SJSA1 (cell line): ENCODE measurements at places on chromosomes 11 and 22. TPM values are rescaled to one million over a fixed set of nuclear protein-coding genes. Genes with fewer than 3 reads are reported as not detected.

Gene KBTBD3
- 0.16 and 0.76 TPM in 2 replicates for total RNA-seq

Gene MUC2
- total RNA-seq, result not detected in 2 replicates

Gene RAB36
- 0.42 TPM in 1 of 2 replicates, not detected in the other for total RNA-seq

Gene ALKBH3
- total RNA-seq, result 78.0 and 127 TPM in 2 replicates

Gene PDE2A
- not detected in 2 replicates for total RNA-seq

- no peaks in the 10 kb centered on the region for H3K36me3 ChIP-seq
- DNase-seq, result no peak
- peaks cover 44% of the 10 kb centered on the region for H3K4me1 ChIP-seq
- no peaks in the 10 kb centered on the region for H3K27me3 ChIP-seq
- H3K27ac ChIP-seq, result no peak overlapping the region
These were observed 40.3 kb downstream of the IRAG1 start for GRCh38 chr11:10653261-10653660.

GRCh38 chr11:127223026-127223425 is 222.5 kb upstream of the KIRREL3 start:
- H3K27me3 ChIP-seq, result no peaks in the 10 kb centered on the region

DNA sequence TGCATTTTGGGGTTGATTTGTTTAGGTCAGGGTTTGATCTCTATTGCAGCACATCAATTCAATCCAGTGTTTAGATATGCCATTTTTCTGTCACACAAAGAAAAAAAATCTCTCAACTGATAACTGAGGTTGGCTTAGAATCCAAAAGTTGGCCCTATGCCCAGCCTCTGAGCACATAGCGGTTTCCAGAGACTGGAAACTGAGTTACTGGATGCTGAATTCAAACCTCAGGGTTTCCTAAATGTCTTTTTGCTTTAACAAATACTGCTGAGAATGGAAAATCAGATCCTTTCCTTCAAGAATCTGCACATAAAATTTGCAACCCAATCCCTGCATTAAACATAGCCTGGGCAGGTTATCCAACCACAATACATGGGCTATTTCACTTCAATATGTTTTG is 4.0 kb downstream of the P4HA3 start:
- H3K4me1 ChIP-seq, result peaks cover 3% of the 10 kb centered on the region; the same call in 1 of the 2 replicates
- H3K36me3 ChIP-seq, result no peaks in the 10 kb centered on the region
- H3K27ac ChIP-seq, result no peak overlapping the region
- H3K4me3 ChIP-seq, result no peak overlapping the region

DNA sequence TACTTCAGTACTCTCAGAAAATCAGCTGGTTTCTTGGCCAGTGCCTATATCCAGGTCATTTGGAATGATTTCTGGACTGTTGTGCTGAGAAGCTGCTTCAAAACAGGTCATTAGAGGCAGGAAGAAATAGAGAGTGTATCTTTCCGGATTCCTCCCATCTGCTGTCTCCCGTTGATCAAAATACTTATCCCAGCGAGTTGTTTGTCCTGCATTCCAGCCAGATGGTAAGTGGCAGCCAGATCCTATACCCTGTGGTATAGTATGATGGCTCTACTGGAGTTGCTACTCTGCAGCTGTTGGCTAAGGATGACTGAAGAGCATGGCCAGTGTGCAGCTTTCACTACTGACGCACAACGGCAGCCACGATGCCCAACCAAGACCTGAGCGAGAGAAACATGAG is 560.9 kb upstream of the ANO5 start:
- no peaks in the 10 kb centered on the region for H3K36me3 ChIP-seq
- DNase-seq, result no peak
- no peak overlapping the region for H3K27ac ChIP-seq
- H3K4me3 ChIP-seq, result no peak overlapping the region
- no peaks in the 10 kb centered on the region for H3K4me1 ChIP-seq

DNA sequence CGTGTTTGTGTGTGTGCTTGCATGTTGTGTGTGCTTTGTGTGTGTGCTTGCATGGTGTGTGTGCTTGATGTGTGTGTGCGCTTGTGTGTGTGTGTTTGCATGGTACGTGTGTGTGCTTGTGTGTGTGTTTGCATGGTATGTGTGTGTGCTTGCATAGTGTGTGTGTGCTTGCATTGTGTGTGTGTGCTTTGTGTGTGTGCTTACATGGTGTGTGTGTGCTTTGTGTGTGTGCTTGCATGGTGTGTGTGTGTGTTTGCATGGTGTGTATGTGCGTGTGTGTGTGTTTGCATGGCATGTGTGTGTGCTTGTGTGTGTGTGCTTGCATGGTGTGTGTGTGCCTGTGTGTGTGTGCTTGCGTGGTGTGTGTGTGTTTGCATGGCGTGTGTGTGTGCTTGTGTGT is 10.0 kb upstream of the MUC5AC start:
- H3K27me3 ChIP-seq, result no peaks in the 10 kb centered on the region
- no peak overlapping the region for H3K27ac ChIP-seq
- peaks cover 26% of the 10 kb centered on the region for H3K4me1 ChIP-seq
- no peaks in the 10 kb centered on the region for H3K36me3 ChIP-seq

GRCh38 chr11:80182901-80183300 is 742.1 kb upstream of the TENM4 start:
- H3K27me3 ChIP-seq, result no peaks in the 10 kb centered on the region
- DNase-seq, result no peak
- no peaks in the 10 kb centered on the region for H3K4me1 ChIP-seq
- H3K36me3 ChIP-seq, result no peaks in the 10 kb centered on the region
- no peak overlapping the region for H3K4me3 ChIP-seq

DNA sequence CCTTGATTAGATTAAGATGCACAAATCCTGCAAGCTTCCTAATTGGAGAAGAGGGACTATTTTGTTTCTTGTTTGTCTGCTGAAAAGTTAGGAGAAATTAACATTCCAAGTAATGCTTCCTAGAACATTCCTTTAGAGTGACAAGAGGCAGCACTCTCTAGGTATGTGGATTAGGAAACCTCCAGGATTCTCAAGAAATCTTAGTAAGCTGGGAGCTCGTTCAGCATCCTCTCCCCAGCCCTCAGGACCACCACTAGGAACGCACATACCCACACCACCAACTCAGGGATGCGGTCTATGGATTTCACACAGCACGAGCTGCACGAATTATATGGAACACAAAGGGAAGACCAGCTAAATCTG is 52.9 kb downstream of the NCAPD3 start:
- no peaks in the 10 kb centered on the region for H3K4me1 ChIP-seq
- peaks cover 4% of the 10 kb centered on the region; the same call in 1 of the 2 replicates for H3K36me3 ChIP-seq
- no peak for DNase-seq

DNA sequence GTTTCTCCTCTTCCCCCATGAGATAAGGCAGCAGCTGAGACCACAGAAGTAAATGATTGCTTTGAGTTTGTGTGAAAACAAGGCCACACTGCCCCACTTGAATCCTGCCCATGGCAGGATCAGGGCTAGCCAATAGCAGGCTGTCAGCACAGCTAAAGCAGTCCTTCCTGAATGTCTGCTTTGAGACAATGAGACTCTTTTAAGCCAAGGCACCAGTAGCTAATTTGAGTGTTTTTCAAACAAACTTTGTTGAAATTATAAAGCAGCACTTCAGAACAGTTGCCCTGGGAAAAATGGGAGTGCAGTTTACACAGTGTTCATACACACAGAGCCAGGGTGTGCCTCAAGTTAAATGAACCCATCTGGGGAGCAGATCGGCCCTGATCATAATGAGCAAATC is 103.5 kb upstream of the OR5AK2 start:
- no peaks in the 10 kb centered on the region for H3K36me3 ChIP-seq
- H3K4me1 ChIP-seq, result no peaks in the 10 kb centered on the region

DNA sequence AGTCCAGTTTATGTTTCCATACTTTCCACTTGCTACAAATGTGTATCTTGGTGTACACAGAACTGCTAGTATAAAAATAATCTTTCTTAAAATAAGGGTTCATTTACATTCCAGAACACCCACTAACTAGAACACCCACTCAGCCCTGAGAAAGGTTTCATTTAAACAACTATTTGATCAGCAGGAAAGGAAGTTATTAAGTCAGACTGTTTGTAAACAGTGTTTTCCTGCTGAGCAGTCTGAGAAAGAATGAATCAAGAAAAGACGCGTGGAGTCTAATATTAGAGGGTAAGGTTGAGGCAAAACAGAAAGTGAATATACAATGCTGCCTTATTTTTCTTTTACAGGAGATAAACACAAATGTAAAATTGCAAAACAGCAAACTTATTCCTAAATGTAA is 32.7 kb downstream of the NARS2 start:
- peaks cover 33% of the 10 kb centered on the region for H3K4me1 ChIP-seq
- H3K36me3 ChIP-seq, result peaks cover under 1% of the 10 kb centered on the region; the same call in 1 of the 2 replicates
- H3K4me3 ChIP-seq, result no peak overlapping the region
- H3K27ac ChIP-seq, result peak overlapping the region; percentile 39; the same call in 1 of the 2 replicates
- H3K27me3 ChIP-seq, result no peaks in the 10 kb centered on the region

- peaks cover 54% of the 10 kb centered on the region for H3K4me1 ChIP-seq
- no peak overlapping the region for H3K4me3 ChIP-seq
- H3K27ac ChIP-seq, result no peak overlapping the region
- peaks cover 91% of the 10 kb centered on the region for H3K36me3 ChIP-seq
- no peaks in the 10 kb centered on the region for H3K27me3 ChIP-seq
- peak; percentile 52 for DNase-seq
These were observed 8.0 kb downstream of the MYH9 start for GRCh38 chr22:36379593-36380361.

GRCh38 chr11:100833276-100833675 is 146.2 kb downstream of the ARHGAP42 start:
- no peaks in the 10 kb centered on the region for H3K36me3 ChIP-seq
- no peak overlapping the region for H3K27ac ChIP-seq
- no peak for DNase-seq
- peaks cover 28% of the 10 kb centered on the region for H3K4me1 ChIP-seq
- no peaks in the 10 kb centered on the region for H3K27me3 ChIP-seq

- no peaks in the 10 kb centered on the region for H3K36me3 ChIP-seq
- H3K27me3 ChIP-seq, result no peaks in the 10 kb centered on the region
- peaks cover 3% of the 10 kb centered on the region; the same call in 1 of the 2 replicates for H3K4me1 ChIP-seq
- no peak for DNase-seq
- H3K4me3 ChIP-seq, result no peak overlapping the region
These were observed 313.9 kb downstream of the TMEM135 start for GRCh38 chr11:87351676-87352075.

DNA sequence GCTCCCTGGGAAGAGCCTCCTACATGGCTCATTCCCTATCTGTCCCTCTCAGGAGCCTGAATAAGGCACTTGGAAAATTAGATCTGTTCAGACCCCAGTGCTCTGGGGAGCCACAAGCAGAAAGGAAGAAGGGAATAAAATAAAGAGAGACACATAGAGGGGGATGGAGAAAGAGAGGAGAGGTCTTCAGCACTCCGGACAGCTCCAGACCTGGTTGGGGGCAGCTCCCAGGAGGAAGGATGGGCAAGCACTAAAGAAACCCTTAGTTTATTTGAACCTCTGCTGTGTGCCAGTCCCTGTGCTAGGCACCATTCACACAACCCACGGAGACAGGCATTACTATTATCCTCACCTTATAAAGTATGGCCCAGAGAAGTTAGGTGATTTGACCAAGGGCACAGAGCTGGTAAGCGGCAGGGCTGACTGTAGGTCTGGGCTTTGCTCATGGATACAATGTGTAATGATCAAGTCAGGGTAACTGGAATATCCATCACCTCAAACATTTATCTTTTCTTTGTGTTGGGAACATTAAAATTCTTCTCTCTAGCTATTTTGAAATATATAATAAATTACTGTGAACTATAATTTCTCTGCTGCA is 53.7 kb upstream of the LRRC32 start:
- DNase-seq, result no peak
- H3K4me3 ChIP-seq, result no peak overlapping the region
- H3K4me1 ChIP-seq, result no peaks in the 10 kb centered on the region
- H3K36me3 ChIP-seq, result no peaks in the 10 kb centered on the region

DNA sequence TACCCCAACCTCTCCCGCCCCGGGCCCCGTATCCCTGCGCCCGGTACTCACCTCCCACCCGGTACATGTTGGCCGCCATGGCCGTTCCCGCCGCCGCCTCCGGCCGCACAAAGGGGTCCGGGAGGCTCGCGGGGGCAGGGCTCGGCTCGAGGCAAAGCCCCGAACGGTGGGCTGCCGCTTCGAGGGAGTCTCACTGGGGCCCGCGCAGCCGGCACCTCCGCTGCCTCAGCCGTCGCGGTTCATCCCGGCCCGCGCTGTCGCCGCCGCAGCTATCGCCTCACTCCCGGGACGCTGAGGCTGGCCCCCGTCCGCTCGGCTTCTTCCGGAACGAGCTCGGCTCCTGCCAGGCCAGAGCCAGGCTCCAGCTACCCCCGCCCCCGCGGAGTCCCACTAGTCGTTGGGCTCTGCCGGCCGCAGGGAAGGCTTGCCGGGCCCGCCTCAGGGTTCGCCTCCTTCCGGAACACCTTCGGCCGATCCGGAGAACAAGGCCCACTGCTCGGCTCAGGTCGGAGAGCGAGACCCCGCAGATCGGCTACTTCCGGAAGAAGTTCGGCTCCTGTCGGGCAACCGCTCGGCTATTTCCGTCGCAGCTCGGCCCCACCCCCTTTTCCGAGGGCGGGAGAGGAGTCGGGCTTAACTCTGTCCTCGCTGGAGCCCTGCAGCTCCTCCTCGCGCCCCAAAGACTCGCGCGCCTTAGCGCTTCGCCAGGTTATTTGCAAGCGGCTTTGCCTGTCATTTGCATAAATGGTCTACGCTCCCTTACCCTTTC is at the start of gene MTA2:
Gene MTA2 (minus strand): TSS at position 494 of the 769 bp plus-strand sequence. CDS start 415 bp downstream, at position 79.
- peaks cover 68% of the 10 kb centered on the region for H3K36me3 ChIP-seq
- no peaks in the 10 kb centered on the region for H3K27me3 ChIP-seq
- DNase-seq, result peak; percentile 100

DNA sequence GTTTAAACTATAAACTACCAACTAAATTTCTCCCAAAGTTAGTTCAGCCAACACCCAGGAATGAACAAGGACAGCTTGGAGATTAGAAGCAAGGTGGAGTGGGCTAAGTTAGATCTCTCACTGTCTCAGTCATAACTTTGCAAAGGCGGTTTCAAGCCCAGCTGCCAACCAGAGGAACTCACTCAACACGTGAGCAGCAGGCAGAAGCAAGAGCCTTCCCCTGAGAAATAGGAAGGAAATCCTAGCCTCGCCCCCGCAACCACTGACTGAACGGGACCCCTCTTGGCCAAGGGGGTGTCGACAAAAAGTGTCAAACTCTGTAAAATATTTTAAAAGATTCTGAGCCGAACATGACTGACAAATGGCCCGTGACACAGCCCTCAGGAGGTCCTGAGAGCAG is 4.4 kb upstream of the KRTAP5-9 start:
- no peak for DNase-seq
- no peak overlapping the region for H3K27ac ChIP-seq
- no peaks in the 10 kb centered on the region for H3K36me3 ChIP-seq
- H3K27me3 ChIP-seq, result no peaks in the 10 kb centered on the region
- H3K4me1 ChIP-seq, result no peaks in the 10 kb centered on the region

- peaks cover 7% of the 10 kb centered on the region for H3K4me1 ChIP-seq
- H3K4me3 ChIP-seq, result no peak overlapping the region
- H3K27me3 ChIP-seq, result no peaks in the 10 kb centered on the region; the same call in 1 of the 2 replicates
- no peak overlapping the region for H3K27ac ChIP-seq
- peak; percentile 59 for DNase-seq
These were observed 49.4 kb downstream of the SMIM38 start for GRCh38 chr11:69204941-69205742.

DNA sequence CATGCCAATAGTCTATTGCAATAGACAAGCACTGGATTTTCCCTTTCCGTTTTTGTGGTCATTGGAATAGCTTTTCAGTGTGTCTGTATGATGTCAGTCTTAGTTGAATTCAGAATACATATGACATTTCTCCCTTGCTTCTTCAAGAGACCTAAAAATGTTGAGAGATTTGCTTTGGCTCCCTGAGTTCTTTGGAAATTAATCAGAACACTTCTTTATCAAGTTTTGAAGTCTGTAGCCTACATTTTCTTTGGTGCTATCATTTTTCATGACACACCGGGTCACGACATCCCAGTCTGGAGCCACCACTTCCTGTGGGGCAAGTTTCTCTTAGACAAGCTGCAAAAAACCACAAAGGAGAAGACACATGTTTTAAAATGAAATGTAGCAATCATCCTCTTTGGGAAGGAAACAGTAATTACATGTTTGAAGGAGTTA is 847.1 kb downstream of the OPCML start:
- no peak overlapping the region for H3K27ac ChIP-seq
- no peak for DNase-seq
- no peaks in the 10 kb centered on the region for H3K4me1 ChIP-seq
- H3K36me3 ChIP-seq, result no peaks in the 10 kb centered on the region
- no peak overlapping the region for H3K4me3 ChIP-seq
- no peaks in the 10 kb centered on the region for H3K27me3 ChIP-seq
